ENCODE measurements at places on chromosomes 6 and 20. TPM values are rescaled to one million over a fixed set of nuclear protein-coding genes. Genes with fewer than 3 reads are reported as not detected.

The FBXO5 gene
- 3.2 TPM for total RNA-seq

The XKR7 gene
- total RNA-seq, result not detected

The TUBB2B gene
- total RNA-seq, result not detected

The LY6G6D gene
- not detected for total RNA-seq

The ENPP1 gene
- 1.2 TPM for total RNA-seq

The NMBR gene
- not detected for total RNA-seq

The ADGRB3 gene
- 6.4 TPM for total RNA-seq

The PTCRA gene
- not detected for total RNA-seq

The TRIM10 gene
- not detected for total RNA-seq

The YWHAB gene
- total RNA-seq, result 91.6 TPM

The CTAGE9 gene
- total RNA-seq, result not detected

The KHDC1 gene
- total RNA-seq, result 3.5 TPM

The IMPG1 gene
- total RNA-seq, result not detected

The ARG1 gene
- total RNA-seq, result not detected

The PDYN gene
- total RNA-seq, result not detected

The CST9 gene
- not detected for total RNA-seq

The IL17F gene
- total RNA-seq, result not detected

The ERVFRD-1 gene
- total RNA-seq, result not detected

The HLA-DOA gene
- not detected for total RNA-seq

The TCP11 gene
- 0.39 TPM for total RNA-seq

The ZBTB46 gene
- total RNA-seq, result 6.2 TPM

The PRSS35 gene
- total RNA-seq, result 0.56 TPM

The NINL gene
- total RNA-seq, result 9.4 TPM

The RNF182 gene
- total RNA-seq, result 0.12 TPM

The TOX2 gene
- 5.0 TPM for total RNA-seq

The CRIP3 gene
- not detected for total RNA-seq

The C20orf96 gene
- 1.7 TPM for total RNA-seq

The FAM162B gene
- total RNA-seq, result 2.4 TPM

The PERP gene
- total RNA-seq, result 6.6 TPM

The KCNK17 gene
- total RNA-seq, result not detected
